ENCODE measurements at places on chromosomes 2 and 18.

GRCh38 chr2:204665207-204665606 lies 119.9 kb downstream of the PARD3B start:
- no peak for DNase-seq

DNA sequence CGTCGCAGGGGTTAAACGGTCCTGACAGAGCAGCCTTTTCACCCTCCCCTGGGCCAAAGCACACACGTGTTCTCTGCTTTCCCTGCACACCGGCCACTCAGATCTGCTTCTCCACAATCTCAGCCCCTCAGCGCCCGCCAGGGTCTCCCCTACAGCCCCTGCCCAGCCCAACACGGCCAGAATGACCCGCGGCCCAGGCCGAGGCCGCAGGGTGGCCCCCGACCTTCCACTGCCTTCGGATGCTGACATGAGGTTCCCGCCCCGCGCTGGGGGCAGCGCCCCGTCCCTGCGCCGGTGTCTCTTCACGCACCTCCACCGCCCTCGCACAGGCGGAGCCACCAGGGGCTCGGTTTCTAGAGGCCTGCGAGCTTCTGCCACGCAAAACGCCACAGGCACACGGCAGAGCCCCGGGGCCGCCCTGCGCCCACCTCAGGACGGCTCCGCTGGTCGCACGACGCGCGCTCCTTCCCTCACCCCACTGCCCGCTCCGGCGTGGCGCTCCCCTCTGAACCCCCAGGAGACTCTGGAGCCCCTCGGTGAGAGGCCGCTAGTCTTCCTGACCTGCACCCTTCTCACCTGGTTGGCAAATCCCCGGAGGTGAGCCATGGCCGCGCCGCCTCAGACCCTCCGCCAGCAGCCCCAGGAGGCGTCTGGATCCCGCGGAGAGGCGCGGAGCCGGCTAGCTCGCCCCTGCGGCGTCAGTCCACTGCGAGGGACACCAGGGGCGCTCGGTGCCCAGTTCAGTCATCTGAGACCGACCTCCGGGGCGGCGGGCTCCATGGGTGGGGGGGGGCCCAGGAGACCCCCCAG lies 749 bp downstream of the STK25 start:
- DNase-seq, result peak; percentile 69

- no peak for DNase-seq
Observed at GRCh38 chr2:213740453-213740852, 456.2 kb downstream of the SPAG16 start.

DNA sequence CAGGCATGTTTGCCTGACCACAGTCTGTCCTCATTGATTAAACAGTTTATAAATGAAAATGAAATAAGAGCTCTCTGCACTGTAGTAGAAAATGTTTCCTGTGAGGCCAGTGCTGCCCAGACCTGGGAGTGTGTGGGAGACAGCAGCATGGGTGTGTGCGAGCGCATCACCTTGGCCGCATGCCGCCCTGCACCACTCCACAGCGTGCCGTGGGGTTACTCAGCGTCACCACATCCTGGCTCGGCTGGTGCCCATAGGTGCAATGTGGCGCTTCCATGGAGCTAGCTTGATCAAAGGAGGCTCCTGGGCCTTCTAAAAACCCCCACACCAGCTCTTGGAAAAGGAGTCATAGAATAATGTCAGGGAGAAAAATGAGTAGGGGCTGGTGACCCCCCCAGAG lies 76.0 kb upstream of the EPC2 start:
- no peak for DNase-seq

- DNase-seq, result no peak
Observed at GRCh38 chr2:27441958-27442919, at the start of gene KRTCAP3. Gene KRTCAP3 (plus strand): TSS chr2:27442381. CDS start chr2:27442413, 32 bp downstream.

- DNase-seq, result no peak
Observed at GRCh38 chr18:35335866-35336265, 8.4 kb downstream of the ZNF24 start.

GRCh38 chr18:2512059-2512458 lies 59.2 kb downstream of the METTL4 start:
- no peak for DNase-seq

GRCh38 chr2:202847693-202848524 lies 23.7 kb downstream of the ICA1L start:
- no peak for DNase-seq

GRCh38 chr2:23489471-23490322 lies 104.7 kb downstream of the KLHL29 start:
- no peak for DNase-seq

DNA sequence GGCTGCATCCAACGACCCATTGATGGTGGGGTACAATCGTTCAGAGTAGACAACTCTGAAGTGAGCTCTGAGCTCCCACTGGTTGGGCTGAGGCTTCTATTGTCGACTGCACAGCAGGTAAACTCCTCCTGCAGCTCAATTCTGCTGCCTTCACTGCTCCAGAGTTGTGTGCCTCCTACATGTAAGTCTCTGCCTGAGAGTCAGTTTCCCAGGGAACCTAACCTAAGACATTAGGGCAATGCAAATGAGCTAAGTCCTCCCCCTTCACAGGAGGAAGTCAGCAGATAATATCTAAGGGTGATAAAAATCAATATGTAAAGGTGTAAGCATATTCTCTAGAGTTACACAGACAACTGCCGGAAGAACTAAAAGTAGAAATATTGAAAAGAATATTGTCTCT lies 22.5 kb upstream of the ACYP2 start:
- no peak for DNase-seq

DNA sequence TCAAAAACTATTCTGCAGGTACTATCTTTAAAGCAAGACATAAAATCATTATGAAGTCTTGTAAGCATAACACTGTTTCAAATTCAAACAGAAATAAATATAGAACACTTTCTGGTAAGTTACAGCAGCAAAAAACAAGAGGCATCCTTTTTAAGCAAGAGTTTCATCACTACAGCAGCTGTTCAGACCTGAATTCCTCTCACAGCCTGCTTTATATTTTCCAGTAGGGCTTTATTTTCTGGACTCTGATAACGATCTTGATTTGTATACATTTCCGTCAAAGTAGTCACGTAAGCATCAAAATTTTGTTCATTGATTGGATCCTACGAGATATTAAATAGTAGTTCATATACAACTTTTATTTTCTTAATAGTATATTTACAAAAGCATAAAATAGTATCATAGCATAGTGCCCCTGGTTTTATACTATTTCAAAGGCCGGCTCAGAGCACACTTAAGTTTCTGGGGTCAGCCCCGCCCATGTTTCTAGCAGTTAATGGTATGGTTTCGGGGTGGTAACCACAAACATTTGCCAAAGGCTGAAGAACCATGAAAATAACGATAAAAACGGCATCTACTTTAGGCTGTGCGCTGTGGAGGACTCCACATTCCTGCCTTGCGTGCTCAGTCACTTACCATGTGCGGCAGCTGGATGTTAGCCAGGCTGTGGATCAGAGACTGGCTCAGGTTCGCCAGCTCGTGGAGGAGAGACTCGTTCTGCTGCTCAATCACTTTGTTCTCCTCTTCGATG lies 47.5 kb upstream of the PXDN start:
- DNase-seq, result no peak

- DNase-seq, result no peak
Observed at GRCh38 chr2:212177724-212178123, 360.9 kb downstream of the ERBB4 start.

All from GM12892 (cell line).